Stimulated activated CD8-positive, alpha-beta memory T cell treated with anti-CD3 and anti-CD28 coated beads, Interleukin-15, amount 100 ng/mL, for 24 hours (primary cell): ENCODE measurements at places on chromosomes 1 and 21.

GRCh38 chr1:42318601-42319000, 16.4 kb downstream of the FOXJ3 start:
- DNase-seq, result no peak

DNA sequence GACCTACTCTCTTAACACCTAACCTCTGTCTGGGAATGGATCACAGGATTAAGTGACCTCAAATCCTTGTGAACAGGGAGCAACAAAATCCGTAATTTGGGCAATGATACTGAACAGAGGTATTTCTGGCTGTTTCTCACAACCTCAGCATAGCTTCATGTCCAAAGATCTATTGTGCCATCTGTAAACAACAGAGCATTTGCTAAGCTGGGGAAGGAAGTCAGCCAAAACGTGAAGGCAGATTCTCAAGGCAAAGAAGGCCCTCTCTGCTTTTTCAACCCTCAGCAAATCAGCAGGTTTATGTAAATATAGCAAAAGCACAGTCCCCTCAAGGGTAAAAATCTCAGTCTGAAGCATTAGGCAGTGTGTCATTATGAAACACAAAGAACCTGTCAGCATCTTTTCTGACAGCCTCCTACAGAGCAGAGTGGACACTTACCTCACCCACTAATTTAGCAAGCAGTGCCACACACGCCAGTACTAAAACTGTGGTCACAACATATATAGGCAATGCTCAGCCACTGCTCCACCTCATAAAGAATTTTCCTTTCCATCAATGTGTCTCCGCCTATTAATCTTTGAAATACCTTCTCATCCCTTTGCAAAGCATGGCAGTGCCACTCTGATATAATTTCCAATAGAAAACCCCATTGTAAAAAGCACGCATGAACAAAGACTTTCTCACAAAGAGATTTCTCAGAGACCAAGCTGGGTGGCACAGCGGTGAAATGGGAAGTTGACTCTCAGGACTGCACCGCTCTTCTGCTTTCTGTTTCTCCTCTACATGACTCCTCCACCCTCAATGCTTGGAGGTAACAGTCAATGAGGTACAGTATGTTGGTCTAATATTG, 188.0 kb downstream of the RERE start:
- no peak for DNase-seq

- no peak for DNase-seq
Observed at GRCh38 chr1:4494558-4494957, 159.9 kb upstream of the AJAP1 start.

- no peak for DNase-seq
Observed at GRCh38 chr1:245693941-245694752, 539.4 kb downstream of the KIF26B start.

GRCh38 chr1:45037456-45037855, 25.4 kb downstream of the UROD start:
- no peak for DNase-seq

DNA sequence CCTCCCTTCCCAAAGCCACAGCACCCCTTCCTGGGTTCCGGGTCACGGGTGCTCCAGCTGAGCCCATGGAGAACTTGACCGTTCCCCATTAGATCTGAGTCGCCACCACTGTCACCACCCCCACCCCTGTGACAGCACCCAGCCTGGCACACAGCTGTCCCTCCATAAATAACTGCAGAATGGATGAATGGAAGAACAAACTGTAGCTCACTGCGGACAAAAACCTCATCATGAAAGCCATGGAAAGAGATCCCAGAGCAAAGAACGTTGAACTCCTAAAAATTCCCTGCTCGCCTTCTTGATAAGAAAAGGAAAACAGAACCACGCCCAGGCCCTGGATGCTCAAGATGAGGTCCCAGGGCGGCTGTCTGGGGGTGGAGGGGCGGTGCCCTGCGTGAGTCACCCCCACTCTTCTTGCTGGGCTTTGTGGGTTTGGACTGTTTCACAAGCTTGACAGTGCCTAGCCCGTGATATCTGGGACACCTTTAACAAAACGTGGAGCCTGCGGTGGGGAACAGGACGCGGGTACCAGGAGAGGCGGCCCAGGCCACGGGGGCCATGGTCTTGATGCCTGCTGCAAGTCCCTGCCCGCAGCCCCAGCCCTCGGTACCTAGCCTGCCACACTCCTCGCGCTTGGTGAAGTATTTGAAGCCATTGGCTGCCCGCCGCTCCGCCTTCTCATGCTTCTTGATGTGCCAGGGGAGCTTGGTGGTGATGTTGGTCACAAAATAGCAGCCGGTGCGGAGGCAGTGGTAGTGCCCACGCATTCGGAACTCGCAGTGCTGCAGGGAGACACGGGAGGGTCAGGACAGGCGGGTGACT, 151.9 kb downstream of the CASZ1 start:
- no peak for DNase-seq

GRCh38 chr1:158800526-158800925, 19.5 kb upstream of the OR6N2 start:
- no peak for DNase-seq

- DNase-seq, result no peak
Observed at GRCh38 chr1:241957692-241958494, at the start of gene BECN2. Gene BECN2 (plus strand): TSS chr1:241957767. CDS start chr1:241957767, 0 bp downstream.

GRCh38 chr1:51238034-51238403, 1.9 kb downstream of the RNF11 start:
- DNase-seq, result no peak

DNA sequence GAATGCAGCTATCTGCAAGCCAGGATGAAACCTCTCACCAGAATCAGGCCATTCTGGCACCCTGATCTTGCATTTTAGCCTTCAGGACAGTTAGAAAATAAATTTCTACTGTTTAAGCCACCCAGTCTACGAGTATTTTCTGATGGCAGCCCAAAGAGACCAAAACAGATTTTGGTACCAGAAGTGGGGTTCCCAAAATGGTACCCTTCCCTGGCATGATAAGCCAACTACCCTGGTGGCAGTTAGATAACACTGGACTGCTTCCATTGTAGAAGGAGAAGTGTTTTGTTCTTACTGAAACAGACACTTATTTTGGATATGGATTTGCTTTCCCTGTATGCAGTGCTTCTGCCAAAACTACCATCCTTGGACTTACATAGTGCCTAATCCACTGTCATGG, 115.0 kb downstream of the CSMD2 start:
- no peak for DNase-seq

DNA sequence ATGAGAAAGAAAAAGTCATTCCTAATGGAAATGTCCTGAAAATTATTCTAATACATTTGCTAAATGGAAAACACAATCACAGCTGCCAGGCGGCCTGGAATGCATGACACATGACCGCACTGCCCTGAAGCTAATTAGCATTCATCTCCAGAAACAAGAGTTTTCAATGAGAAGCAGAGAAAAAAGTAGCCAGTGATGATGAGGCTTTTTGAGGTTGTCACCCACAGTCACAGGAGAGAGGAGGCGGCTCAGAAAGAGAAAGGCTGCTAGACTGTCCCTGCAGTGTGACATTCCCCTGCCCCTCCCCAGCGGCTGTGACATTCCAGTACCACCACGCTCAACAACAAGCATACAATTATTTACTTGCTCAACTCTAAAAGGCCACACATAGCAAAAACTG, 122.9 kb upstream of the KRTAP19-8 start:
- DNase-seq, result no peak

- no peak for DNase-seq
Observed at GRCh38 chr1:96554364-96554763, 167.2 kb upstream of the PTBP2 start.

- DNase-seq, result no peak
Observed at GRCh38 chr1:63537940-63538339, 14.6 kb downstream of the EFCAB7 start.

DNA sequence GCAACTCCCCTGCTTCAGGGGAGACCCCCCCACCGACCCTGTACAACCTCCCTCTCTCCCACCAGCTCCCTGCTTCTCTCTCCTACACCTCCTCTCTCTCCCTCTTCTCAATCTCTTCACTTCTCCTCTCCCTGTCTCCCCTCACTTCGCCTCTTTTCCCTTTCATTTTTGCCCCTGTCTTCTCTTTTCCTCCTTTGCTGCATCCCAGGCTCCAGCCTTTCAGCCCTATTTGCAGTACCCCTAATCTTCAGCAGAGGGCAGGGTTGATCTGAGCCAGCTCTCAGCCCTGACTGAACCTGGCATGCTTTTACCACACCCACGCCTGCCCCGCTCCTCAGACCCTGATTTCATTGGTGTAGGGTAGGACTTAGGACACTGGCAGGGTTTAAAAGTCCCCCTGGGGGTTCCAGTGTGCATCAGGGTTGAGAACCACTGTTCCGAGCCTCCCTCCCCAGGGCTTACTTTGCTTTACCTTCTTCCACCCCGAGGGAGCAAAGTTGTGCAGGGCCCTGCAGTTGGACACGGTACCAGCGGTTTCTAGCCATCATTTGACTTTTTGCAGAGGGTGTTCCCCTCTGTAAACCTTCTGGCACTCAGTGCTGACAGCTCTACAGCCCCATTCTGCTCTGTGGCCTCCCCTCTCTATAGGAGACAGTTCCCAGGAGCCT, 67.3 kb upstream of the CNTN2 start:
- DNase-seq, result peak; percentile 14

GRCh38 chr1:59666106-59666505, 148.6 kb upstream of the HOOK1 start:
- DNase-seq, result no peak

- DNase-seq, result no peak
Observed at GRCh38 chr1:46394108-46394871, at the start of gene FAAH. Gene FAAH (plus strand): TSS chr1:46394317. CDS start chr1:46394349, 32 bp downstream.

DNA sequence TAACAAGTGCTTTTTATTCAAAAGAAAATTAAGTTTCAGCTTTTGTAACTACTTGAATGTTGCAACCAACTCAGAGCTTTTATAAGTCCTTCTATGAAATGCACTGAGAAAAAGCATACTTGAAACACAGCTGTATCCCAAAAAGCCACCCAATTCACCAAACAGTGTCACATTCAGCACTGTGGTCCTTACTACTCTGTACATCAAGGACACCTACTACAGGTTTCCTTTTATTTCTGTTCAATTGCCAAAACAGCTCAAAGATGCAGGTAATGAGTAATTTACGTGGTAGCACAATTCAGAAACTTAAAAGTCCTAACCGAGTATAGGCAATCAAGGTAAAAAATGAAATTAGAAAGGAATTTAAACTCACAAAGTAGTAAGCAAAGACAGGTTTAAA, 2.5 kb downstream of the EIF4G3 start:
- DNase-seq, result no peak

- no peak for DNase-seq
Observed at GRCh38 chr1:87089070-87089736, 174.8 kb downstream of the HS2ST1 start.

GRCh38 chr1:192167911-192168700, 9.8 kb downstream of the RGS18 start:
- no peak for DNase-seq

DNA sequence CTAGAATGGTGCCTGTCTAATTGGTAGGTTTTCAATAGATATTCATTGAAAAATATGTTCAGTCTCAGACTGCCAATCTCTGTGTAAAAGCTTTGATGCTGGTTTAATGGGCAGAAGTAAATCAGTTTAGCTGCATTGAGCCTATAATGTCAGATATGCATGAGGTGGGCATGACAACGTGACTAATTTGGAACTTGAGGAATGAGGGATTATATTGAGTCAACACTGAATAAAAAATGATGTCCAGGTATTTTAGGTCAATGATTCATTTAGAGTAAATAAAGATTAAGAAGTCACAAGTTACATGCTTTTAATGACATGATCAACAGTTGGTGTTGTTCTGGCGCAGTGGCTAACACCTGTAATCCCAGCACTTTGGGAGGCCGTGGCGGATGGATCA, 3.0 kb downstream of the WDR3 start:
- no peak for DNase-seq

- no peak for DNase-seq
Observed at GRCh38 chr1:58611861-58612385, 34.9 kb upstream of the TACSTD2 start.

DNA sequence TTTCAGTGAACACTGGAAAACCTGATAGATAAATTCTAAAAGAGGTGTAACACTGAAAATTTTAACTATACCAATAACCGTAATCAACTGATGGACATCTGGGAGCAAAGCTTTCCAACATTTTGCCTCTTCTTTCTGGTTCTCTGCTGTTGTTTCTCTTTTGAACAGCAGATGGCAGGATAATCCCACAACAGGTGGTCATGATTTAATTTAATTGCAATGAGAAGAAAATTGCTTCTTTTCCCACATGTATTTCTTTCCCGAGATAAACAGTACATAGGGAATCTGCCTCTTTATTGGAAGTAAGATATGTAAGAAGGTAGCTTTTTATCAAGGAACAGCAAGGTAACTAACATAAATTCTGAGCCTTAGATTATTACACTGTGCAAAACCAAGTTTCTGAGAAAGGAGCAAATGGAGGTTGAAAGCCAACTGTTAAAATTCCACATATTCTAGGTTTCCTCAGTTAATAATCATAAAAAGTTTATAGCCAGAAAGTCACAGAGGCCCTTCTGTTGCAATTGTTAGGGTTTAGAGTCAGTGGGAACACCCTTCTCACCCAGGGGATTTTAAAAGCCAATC, 72.9 kb downstream of the RPS6KA1 start:
- no peak for DNase-seq

DNA sequence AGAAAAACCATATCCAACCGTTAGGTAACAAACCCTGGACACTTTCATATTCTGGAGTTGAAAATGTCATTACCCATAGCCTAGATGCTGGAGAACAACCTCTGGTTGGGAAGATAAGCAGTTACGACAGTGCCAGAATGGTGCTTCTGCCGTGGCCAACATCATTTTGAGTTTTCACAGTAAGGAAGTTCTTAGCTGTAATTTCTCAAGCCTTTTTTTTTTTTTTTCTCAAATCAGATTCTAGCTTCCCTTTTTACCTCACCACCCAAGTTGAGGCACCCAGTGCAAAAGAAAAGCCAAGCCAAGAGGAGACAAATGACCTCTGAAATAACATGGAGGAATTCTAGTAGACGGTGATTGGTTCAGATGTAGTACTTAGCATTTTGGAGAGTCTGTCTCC, 21.8 kb downstream of the PPT1 start:
- DNase-seq, result no peak

GRCh38 chr1:158654571-158654970, 31.9 kb downstream of the SPTA1 start:
- no peak for DNase-seq

DNA sequence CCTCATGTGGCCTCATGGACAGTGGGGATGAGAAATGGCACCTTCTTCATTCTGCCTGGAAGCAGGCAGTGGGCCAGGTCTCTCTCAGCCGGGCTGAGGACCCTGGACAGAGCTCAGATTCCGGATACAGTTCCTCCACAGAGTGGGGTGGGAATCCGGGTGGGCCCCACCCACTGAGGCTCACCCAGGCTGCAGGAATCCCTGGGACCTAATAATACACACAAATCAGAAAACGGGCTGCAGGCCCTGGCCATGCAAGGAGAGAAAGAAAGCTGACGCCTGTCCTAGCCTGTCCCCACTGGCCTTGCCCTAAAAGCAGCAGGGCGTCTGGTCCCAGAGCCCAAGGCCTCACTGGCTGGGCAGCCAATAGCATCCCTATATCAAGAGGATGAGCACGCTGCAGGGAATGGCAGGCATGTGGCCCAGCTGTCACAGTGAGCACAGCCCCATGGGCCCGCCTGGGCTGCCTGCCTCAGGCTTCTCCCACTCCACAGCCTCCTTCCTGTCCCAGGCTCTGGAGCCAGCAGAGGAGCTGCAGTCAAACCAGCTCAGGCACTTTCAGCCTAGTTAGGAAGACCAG, 25.3 kb downstream of the ACTA1 start:
- no peak for DNase-seq

- no peak for DNase-seq
Observed at GRCh38 chr1:228407106-228408040, 738 bp upstream of the TRIM11 start.

GRCh38 chr1:221711063-221711577, 30.8 kb downstream of the DUSP10 start:
- no peak for DNase-seq

GRCh38 chr1:2496087-2496622, 20.1 kb downstream of the PLCH2 start:
- DNase-seq, result no peak
